ENCODE measurements at places on chromosomes 11 and 22. TPM values are rescaled to one million over a fixed set of nuclear protein-coding genes. Genes with fewer than 3 reads are reported as not detected.

DNA sequence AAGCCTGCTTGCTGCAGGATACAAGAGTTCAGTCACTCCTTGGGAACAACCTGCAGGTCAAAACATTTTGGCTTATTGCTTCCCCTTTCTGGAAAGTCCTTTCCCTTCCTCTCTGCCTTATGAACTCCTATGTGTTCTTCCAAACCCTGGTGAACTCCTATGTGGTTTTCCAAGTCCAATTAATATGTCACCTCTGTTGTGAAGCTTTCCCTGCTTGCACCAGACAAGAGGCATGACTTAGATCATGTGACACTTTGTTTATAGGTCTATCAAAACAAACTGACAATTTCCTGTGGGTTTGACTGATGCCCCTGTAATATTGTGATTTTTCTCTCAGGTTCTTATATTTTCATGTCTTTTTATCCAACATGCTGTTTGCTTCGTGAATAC is 64.2 kb downstream of the ENDOD1 start:
- DNase-seq, result no peak

- DNase-seq, result no peak
Measured at GRCh38 chr11:62918531-62918930, 2.6 kb downstream of the CHRM1 start.

- DNase-seq, result no peak
Measured at GRCh38 chr11:118008271-118008911, 22.2 kb downstream of the IL10RA start.

DNA sequence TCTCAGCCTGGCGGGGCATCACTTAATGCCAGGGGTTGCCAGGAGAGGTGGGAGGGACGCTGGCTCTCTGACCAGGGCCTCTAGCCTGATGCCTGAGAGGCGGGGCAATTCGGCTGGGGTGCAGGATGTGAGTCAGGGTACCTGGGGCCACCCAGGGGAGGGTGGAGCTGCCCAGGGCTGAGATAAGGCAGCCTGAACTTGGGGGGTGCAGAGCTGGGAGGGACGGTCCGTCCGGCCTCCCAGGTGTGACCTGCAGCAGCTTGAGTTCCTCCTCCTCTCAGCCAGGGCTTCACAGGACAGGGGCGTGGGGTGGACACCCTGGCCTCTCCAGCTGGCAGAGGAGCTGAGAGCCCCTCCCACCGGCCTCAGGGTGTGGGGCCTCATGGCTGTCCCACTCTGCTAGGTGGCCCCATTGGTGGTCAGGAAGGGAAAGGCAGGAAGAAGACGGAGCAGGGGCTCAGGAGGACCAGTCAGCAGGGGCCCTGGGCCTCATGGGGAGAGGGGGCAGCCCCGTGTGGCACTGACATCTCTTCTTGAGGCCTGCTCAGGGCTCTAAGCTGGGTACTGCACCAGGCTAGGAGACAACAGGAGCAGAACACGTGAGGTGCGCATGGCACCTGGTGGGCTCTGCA is 942 bp upstream of the RPS6KA4 start:
- DNase-seq, result no peak

DNA sequence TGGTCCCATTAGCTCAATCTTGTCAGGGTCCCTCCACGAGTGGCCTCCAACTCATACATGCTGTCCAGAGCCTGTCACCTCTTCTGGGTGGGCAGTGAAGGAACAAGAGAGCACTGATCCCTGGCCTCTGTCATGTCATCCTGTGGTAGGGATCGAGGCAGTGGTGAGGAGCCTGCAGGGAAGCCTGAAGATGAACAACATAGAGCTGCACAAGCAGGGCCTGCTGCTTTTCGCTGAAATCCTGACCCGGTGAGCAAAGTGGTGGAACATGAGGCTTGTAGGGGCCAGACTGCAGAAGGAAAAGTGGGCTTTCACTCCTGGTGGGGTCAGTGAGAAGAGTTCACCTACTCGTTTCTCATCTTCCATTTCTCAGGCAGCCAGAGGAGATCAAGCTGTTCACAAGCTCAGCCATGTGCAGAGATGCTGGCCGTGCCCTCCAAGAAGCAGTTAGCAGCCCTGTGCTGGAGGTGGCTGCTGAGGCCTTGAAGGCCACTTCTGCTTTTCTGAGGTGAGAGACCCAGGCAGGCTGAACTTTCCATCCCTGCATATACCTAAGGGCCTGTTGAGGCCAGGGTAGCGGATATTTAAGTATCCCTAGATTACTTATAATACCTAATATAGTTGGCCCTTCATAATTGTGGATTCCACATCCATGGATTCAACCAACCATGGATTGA is 32.9 kb downstream of the MEI1 start:
- DNase-seq, result no peak

GRCh38 chr22:33404723-33405122 is 346.5 kb upstream of the SYN3 start:
- DNase-seq, result no peak

DNA sequence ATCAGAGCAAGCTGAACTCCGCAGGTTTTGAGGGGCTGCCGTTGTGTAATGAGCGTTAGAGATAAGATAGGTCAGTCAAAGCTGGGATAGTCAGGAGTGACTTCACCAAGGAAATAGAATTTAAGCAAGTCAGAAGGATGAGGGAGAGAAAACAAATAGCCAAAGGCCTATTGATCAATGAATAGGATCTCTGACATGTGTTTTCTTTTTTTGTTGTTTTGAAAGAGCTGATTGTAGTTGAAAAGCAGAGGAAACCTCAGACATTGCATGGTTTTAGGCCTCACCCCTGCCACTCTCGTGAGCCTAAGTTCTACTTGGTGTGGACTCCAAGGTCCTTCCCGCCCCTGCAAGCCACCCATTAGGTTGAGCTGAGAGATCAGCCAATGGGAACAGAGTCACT is 3.2 kb downstream of the EIF3L start:
- DNase-seq, result no peak

DNA sequence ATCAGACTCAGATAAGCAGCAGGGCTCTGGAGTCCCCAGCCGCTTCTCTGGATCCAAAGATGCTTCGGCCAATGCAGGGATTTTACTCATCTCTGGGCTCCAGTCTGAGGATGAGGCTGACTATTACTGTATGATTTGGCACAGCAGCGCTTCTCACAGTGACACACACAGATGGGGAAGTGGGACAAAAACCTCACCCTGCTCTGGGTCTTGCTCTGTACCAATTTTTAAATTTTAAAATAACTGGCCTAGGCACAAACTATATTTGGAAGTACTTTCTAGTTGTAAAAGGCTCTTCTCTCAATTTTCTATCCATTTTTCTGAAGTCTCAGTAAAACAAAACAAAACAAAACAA is 131.7 kb downstream of the VPREB1 start:
- DNase-seq, result no peak

DNA sequence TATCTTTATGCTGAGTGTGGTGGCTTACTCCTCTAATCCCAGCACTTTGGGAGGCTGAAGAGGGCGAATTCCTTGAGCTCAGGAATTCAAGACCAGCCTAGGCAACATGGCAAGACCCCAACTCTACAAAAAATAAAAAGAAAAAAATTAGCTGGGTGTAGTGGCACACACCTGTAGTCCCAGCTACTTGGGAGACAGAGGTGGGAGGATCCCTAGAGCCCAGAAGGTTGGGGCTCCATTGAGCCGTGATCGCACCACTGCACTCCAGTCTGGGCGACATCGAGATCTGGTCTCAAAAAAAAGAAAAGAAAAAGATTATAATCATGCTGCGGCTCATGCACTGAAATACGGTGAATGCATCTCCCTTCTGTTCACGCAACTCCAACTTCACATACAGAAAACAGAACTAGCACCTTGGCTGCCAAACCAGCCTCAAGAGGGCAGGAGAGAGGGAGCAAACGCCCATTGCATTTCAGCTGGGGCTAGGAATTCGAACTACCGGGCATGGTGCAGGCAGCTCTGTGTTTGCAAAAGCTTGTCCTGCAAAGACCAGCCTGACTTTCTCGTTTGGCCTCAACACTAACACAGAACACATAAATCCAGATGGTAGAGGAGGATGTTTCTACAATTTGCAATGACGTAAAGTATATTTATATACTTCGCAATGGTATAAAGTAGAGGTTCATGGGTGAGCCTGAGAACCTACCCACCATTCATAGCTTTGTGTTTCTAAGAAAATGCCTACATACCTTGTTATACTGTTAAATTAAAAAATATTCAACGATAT is 6.3 kb upstream of the SYNGR1 start:
- DNase-seq, result peak; percentile 81

GRCh38 chr22:36239401-36240171 is at the start of gene APOL2:
Gene APOL2, minus strand, starts transcription at chr22:36239527. Its CDS starts 6,365 bp downstream, at chr22:36233162.
- DNase-seq, result peak; percentile 94

GRCh38 chr22:40450616-40451015 is 80.2 kb downstream of the SGSM3 start:
- no peak for DNase-seq

DNA sequence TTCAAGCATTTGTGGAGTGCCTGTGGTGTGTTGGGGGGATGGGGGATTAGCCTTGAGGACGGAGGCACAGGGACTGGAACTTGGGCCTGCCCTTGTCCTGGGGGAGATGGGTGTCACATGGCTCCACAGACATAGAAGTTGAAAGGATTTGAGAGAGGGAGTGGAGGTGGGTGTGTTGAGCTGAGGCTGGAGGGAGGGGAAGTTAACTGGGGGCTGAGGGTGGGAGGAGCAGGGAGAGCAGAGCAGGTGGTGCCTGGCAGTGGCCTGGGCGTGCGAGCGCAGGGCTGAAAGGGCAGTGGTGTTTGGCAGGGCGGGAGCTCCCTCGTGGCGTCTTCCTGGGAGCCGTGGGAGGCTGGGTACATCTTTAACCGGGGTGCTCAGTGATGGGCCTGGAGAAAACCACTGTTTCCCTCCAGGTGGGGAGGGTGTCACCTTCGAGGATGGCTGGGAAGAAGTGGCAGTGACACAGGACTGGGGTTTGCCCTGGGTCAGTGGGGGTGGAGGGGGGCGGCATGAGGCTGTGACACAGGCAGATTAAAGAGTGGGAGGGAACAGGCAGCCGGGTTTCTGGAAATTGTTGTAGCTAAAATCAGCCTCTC is 45.5 kb downstream of the AP2A2 start:
- no peak for DNase-seq

- DNase-seq, result no peak
Measured at GRCh38 chr11:94152678-94153065, 24.0 kb downstream of the PANX1 start.

DNA sequence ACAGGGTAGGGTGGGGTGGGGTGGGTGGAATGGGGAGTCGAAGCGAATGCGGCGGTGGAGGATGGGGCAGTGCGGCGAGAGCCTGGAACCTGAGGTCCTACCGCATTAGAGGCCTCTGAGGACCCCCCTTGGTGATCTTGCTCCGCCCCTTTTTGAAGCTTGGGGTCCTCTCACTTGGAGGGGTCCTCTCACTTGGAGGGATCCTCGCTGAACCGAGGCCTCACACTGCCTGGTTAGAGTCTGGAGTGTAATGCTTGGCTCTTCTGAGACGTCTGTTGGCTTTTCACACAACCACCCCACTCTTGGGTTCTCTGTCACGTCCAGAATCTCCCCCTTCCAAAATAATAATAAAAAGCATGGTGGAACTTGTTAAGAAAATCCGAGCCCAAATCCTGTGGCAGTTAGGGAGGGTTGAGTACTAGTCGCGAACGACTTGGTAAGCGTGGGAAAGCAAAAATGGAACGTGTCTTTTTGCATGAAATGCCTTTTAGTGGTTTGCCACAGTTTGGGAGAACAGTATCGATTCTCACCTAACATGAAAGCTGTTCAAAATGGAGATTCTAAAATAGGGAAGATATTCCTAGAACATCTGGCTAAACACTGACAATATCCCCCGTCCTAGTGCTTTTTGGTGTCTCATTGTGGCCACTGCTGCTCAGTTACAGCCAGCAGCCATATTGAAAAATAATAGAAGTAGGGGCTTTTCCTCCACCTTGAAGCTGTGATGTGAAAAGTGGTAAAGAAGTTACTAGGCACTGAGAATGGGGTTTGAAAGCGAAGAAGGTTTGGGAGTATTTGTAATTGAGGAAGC is 822 bp downstream of the RBX1 start:
- no peak for DNase-seq

GRCh38 chr11:1082728-1083620 is 8.3 kb downstream of the MUC2 start:
- DNase-seq, result no peak

GRCh38 chr22:45628515-45628914 is 43.1 kb upstream of the ATXN10 start:
- peak; percentile 32 for DNase-seq

DNA sequence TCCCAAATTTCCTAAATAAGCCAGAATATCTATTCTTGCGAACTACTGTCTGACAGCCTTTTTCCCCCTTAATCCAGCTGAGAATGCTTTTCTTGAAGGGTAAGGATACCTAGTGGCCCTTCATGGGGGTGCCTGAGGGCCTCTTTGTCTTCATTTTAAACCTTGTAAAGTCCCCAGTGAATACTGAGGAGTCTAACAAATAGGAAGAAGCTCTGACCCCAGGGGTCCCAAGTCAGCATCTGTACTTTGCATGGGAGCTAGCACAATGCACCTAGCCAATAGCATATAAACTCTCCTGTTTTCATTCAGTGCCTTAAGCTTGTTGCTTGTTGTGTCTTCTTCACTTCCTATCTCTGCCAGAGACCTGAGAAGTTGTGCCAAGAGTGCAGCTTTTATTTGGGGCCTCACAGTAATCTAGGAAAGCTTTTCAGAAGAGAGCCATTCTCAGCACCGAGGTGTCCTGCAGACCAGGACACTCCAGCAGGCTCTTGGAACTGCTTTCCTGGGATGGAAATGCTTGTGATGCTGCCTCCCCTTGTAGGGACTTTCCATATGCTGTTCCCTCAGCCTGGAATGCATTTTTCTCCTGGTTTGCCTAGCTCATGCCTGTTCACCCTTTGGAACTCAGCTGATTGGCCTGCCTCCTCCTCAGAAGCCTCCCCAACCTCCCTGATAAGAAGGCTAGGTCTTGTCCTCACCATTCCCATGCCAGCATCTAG is 37.2 kb downstream of the BMAL1 start:
- no peak for DNase-seq

- DNase-seq, result no peak
Measured at GRCh38 chr11:91536366-91536765, 688.3 kb upstream of the FAT3 start.

GRCh38 chr11:134612140-134613030 is 200.3 kb upstream of the B3GAT1 start:
- no peak for DNase-seq

GRCh38 chr11:65429724-65430405 is 7.3 kb downstream of the NEAT1 start:
- no peak for DNase-seq

DNA sequence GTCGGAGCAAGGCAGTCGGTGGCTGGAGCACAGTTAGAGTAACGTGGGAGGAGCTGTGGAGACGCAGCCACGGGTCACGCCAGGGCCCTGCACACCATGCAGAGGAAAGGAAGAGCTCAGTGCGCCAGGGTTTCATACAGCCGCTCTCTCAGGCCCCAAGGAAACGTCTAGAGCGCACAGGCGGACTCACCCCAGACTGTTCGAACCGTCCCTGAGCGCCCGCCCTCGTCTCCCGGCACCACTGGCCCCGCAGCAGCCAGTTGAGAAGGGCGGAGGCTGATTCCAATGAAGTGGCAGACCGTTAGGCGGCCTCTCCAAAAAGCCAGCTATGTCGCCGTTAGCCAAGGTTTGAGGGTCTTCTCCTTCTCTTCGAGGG is 483 bp upstream of the HYLS1 start:
- peak; percentile 42 for DNase-seq

- no peak for DNase-seq
Measured at GRCh38 chr11:13258855-13259254, 18.7 kb upstream of the BMAL1 start.

GRCh38 chr11:118215262-118215661 is 9.5 kb downstream of the JAML start:
- DNase-seq, result no peak

The NDUFC2 gene
- total RNA-seq, result 123 TPM

The WBP2NL gene
- total RNA-seq, result not detected

The TRIM66 gene
- total RNA-seq, result 10.9 TPM

The OR51E2 gene
- not detected for total RNA-seq

The TYR gene
- not detected for total RNA-seq

The LDHAL6A gene
- not detected for total RNA-seq

The ANO9 gene
- total RNA-seq, result not detected

The KCNQ1 gene
- total RNA-seq, result 7.8 TPM

The KCNK4 gene
- not detected for total RNA-seq

The TMEM191B gene
- 14.3 TPM for total RNA-seq

All from cardiac muscle cell (in vitro differentiated cells and primary cell).